HT-29 (cell line): ENCODE measurements at places on chromosomes 11 and 22.

GRCh38 chr11:9231848-9232177 is 33.3 kb downstream of the DENND5A start:
- no peak for DNase-seq

DNA sequence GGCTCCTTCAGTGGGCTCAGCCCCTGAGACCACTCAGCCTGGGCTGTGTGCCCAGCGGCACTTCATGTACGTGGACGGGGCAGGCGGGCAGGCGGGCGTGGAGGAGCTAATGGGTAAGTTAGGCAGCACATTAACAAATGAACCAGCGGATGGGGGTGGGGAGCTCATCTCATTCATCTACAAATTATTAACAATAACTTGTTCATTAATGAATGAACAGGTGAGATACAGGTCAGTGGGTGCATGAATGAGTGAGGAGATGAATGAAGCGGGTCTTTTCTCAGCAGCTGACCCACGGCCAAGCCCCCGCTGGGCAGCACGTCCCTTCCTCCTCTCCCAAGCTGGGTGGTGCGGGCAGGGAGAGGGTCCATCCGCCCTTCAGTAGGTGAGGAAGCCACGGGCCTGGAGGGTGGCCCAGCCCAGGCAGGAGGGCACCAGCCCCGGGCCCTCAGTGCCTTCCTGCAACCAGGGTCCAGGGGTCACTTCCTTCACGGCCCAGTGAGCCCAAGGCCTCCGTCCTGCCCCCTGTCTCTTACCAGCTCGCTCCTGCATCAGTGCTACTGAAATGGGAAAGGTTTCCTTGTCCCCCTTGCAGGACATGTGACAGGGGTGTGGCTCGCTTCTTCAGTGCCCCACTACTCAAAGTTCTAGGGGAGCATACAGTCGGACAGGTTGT is 60.5 kb upstream of the KCNQ1OT1 start:
- no peak for DNase-seq

GRCh38 chr11:9049959-9050358 is 41.4 kb downstream of the SCUBE2 start:
- no peak for DNase-seq

DNA sequence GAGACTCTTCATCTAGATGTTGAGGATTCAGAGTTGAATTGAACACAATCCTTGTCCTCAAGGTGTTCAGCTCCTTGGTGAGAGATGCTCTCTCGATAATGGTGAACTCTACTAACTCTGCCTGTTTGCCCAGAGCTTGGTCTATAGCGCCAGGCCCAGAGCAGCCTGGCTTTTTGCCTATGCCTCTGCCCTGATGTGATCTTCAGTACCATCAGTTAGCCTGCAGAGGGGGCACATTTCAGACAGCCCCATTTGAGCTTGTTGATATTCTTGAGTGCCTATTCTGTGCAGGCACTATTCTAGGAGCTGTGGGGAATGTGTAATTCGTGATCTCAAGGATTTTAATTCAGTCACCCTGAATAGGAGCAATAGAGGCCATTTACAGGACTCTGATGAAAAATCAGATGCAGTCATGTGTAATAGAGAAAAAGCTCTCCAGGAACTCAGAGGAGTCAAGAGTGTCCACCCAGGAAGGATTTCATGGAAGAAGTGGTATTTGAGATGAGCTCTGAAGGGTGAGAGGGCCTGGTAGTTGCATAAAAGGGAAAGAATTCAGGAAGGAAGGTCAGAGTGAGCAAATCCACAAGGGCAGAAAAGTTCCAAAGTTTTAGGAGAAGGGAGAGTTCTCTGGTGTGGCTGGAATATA is 19.3 kb downstream of the GTPBP1 start:
- peak; percentile 68 for DNase-seq

- DNase-seq, result no peak
Measured at GRCh38 chr11:11164334-11164690, 188.7 kb downstream of the CSNK2A3 start.

- DNase-seq, result no peak
Measured at GRCh38 chr11:19627566-19627965, 85.1 kb upstream of the NAV2 start.

- DNase-seq, result no peak
Measured at GRCh38 chr11:1224111-1224490, 1.2 kb downstream of the MUC5B start.

- DNase-seq, result peak; percentile 96
Measured at GRCh38 chr11:100681064-100681502, 6.0 kb upstream of the ARHGAP42 start.

- DNase-seq, result peak; percentile 58
Measured at GRCh38 chr11:57513911-57514537, 1.5 kb downstream of the SLC43A1 start.

DNA sequence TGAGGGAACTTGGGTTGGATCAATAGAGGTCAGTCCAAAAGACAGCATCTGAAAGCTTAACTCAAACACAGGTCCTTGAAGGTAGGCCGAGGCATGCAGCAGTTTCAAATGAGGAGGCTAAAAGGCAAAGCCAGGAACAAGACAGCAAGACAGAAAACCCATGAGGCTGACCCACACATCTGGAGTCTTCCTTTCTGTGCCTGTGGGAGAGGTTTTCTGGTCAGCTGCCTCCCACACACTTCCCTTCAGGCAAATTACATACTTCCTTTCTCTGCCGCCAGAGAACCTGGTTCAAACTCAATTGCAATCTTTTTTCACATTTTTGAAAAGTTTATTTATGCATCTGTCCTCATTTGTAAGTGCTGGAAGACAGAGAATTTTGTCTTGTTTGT is 29.8 kb upstream of the CRTAM start:
- DNase-seq, result no peak

DNA sequence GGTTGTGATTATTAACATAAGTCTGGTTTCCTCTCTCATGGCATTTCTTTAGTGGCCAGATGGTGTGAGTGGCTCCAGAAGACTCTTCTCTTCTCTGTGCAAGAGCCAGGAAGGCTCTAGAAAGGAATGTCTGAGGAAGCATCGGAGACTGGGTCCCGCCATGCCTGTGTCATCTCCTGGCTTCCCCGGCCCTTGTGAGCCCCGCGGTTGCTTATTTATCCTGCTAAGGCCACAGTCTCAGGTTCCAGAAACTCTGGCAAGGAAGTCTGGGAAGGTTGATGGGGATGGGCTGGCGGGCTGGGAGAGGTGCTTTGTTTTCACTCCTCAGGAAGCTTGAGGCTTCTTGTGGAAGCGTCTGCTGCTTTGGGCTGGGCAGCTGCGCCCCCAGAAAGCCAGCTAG is 18.9 kb downstream of the BCR start:
- DNase-seq, result no peak

GRCh38 chr22:26489447-26490036 is 5.9 kb downstream of the SRRD start:
- no peak for DNase-seq

GRCh38 chr22:46740910-46741780 is 3.1 kb upstream of the CERK start:
- DNase-seq, result no peak

- DNase-seq, result no peak
Measured at GRCh38 chr11:38014405-38014804, 1416.4 kb upstream of the RAG2 start.

DNA sequence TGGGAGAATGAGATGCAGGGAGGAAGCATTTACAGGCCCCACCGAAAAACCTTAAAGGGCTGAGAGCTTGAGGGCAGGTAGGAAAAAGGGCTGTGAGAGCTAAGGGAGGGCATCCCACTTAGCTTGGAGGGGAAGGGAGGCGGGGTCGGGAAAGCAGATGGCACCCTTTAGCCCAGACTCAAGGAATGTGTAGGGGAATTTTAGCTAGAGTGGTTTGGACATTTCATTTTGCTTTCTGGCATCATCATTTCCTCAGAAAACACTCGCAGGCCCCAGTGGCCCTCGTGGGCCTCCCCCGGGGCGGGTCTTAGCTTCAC is 846 bp upstream of the STIM1 start:
- DNase-seq, result no peak

GRCh38 chr11:70872955-70873735 is 379.2 kb downstream of the SHANK2 start:
- no peak for DNase-seq

GRCh38 chr11:66691311-66691980 is 13.8 kb upstream of the RBM4B start:
- no peak for DNase-seq

- DNase-seq, result no peak
Measured at GRCh38 chr11:104736502-104736901, 161.8 kb downstream of the CASP12 start.

GRCh38 chr11:120649316-120649715 is 137.8 kb downstream of the GRIK4 start:
- DNase-seq, result no peak

DNA sequence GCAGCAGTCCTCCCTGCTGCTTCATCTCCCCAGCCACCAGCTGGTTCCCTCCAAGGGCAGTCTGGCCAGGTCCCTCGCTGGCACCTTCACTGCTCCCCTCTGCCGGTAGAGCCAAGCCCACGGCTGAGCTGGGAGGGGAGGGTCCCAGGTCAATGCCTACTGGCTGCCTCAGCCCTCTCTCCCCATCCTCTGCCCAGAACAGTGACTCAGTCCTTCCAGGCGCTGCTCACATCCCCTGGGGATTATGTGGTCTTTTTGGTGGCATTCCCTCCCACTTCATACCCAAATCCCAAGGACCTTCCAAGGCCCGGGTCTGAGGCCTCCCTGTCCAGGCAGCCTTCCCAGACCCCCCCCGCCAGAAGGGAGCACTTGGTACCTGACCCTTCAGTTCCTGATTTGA is 44.9 kb downstream of the WNT7B start:
- no peak for DNase-seq

DNA sequence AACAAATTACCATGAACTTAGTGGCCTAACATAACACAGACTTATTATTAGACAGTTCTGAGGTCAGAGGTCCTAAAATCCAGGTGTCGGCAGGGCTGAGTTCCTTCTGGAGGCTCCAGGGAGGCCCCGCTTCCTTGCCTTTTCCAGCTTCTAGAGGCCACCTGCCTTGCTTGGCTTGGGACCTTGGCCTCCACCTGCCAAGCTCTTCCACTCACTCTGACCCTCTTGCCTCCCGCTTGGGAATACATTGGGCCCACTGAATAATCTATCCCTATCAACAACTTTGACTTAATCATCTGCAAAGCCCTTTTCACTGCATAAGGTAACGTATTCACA is 3.2 kb upstream of the MS4A10 start:
- DNase-seq, result no peak

GRCh38 chr11:8793114-8793777 is 110.7 kb downstream of the RPL27A start:
- DNase-seq, result no peak
